ENCODE measurements at places on chromosomes 12 and 14.

DNA sequence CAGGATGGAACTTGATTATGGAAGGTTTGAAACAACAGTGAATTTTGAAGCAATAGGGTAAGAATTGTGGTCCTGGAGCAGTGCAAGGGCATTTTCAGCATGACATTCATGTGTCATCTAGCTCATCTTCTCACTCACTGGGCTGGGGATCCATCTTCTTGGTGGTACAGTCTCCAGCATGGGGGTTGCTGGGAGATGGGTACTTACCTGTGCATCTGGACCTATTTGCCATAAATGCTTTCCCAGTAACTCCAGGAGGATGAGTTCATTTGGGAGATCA is 7.2 kb downstream of the HSP90AA1 start:
- no peak for DNase-seq

- no peak for DNase-seq
These were observed 1128.0 kb downstream of the AACS start for GRCh38 chr12:126193190-126193589.

DNA sequence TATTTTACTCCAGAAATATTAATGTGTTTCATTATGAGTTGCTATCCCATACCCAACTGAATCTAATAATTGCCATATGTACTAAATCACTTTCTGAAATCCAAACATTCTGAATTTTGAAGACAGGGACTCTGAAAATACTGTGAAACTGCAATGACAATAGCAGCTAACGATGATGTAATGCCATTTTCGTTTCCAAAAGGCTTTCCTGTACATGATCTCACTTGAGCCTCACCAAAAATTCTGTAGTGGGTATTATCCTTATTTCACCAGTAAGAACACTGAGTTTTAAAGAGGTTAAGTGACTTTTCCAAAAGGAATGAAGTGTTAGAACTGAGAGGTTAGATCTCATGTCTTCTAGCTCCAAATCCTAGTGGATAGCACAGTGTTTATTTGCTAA is 133.3 kb downstream of the FLRT2 start:
- no peak for DNase-seq

GRCh38 chr12:6829536-6830220 is 1.5 kb downstream of the P3H3 start:
- DNase-seq: no peak

DNA sequence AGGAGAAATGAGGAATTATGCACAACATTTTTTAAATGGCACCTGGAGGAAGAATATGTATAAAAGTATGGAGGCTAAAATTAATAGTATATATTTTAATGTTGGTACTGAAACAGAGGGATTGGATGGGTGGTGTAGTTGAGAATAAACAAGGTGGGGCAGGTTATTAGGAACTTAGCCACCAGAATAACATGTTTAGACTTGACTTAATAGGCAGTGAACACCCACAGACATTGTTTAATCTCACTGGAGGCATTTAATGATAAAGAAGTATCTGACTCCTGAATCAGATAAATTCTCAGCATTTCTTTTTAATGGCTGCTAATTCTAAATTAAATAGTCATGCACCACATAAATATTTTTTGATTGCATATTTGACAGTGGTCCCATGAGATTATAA is 139.7 kb downstream of the CNTN1 start:
- DNase-seq: no peak

GRCh38 chr12:89319122-89319521 is 33.2 kb downstream of the DUSP6 start:
- no peak for DNase-seq

- no peak for DNase-seq
These were observed 13.1 kb downstream of the KRT85 start for GRCh38 chr12:52354200-52354599.

DNA sequence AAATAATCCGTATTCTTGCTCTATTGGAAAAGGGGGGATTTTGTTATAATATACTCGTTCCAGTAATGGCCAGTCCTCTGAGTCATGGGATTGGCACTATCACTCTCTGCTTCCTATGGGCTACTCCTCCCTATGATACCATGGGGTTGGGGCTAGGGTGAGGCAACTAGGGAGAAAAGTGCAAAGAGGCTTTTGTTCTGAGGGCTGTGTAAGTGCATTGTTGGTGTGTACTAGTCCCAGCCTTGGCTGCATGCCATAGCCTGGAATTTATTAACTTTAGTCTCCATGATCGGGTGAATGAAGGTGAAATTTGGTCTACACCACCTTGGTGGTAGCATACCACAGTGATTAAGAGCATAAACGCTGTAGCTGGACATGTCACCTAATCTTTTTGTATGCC is 247.6 kb downstream of the RPAP3 start:
- DNase-seq: no peak

DNA sequence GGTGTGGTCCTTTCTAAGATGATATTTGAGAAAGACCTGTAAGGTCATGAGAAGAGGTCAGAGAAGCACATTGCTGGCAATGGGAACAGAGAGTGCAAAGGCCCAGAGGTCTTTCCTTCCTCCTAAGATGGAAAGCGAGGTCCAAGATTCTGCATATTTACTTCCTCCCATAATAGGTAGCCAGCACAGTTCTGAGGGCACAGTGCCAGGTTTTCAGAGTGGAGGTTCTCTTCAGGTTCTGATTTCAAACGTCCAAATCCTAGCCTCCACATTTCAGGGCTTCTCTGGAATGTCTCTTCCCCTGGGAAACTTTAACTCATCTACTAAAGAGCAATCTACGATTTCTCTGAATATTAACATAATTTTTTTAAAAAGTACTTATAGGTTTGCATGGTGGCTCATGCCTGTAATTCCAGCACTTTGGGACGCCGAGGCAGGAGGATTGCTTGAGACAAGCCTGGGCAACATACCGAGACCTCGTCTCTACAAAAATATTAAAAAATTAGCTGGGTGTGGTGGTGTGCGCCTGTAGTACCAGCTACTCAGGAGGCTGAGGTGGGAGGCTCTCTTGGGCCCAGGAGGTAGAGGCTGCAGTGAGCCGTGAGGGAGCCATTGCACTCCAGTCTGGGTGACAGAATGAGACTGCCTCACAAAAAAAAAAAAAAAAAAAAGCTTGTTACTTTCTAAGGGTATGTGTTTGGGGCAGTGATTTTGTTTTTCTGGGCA is 526 bp upstream of the MRPL42 start:
- no peak for DNase-seq

DNA sequence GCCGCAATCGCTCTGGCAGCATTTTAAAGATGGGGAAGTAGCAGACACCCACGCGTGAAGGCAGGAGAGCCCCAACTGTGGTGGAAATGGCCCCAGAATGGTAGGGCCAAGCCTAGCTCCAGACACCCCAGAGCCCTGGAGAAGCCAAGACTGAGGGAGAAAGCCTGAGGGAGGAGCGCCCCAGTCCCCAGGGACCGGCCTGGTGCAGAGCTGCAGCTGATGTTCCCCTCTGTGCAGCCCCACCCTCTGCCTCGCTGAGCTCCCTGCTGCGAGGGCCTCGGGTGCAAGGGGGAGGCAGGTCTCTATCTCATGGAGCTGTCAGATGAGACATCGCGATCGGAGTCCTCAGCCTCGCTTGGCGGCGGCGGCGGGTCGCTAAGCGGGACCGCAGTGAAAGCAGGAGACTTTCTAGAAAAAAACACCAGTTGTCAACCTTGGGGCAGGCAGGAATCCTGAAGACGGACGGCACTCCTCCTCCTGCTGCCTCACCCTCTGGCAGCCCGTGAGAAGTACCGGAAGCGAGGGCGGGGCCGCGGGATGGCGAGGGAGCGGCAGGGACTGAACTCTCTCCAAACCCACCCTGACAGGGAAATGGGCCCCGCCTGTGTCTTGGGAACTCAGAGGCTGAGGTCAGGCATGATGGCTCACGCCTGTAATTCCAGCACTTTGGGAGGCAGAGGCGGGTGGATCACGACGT is 6.0 kb downstream of the GAPDH start:
- DNase-seq: peak; percentile 58

GRCh38 chr12:19688532-19688931 is 249.2 kb downstream of the AEBP2 start:
- no peak for DNase-seq

GRCh38 chr14:59199205-59199604 is 10.7 kb downstream of the DAAM1 start:
- no peak for DNase-seq

DNA sequence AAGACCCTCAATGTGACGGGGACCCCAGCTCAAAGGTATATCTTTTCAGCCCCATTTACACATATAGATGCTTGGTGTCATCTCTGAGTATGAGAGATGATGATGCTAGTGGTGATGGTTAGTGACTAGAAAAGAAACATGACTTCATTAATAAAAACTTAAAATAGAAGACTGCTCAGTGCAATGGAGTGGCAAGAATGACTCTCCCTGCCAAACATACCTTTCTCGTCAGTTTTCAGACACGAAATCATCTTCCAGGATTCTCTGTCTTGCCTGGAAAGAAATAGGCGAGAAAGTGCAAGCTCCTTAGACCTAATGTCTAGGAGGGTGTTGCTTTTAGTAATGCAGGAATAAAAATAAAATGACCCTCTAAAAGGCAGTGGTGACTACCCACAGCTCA is 71.7 kb downstream of the TPH2 start:
- no peak for DNase-seq

DNA sequence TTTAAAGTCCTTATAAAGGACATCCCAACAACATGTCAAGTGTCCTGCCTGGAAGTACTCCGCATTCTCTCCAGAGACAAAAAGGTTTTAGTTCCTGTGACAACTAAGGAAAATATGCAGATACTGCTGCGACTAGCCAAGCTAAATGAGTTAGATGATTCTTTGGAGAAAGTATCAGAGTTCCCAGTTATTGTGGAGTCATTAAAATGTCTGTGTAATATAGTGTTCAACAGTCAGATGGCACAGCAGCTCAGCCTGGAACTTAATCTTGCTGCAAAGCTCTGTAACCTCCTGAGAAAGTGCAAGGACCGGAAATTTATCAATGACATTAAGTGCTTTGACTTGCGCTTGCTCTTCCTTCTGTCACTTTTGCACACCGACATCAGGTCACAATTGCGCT is 40.2 kb downstream of the RIC8B start:
- DNase-seq: no peak

DNA sequence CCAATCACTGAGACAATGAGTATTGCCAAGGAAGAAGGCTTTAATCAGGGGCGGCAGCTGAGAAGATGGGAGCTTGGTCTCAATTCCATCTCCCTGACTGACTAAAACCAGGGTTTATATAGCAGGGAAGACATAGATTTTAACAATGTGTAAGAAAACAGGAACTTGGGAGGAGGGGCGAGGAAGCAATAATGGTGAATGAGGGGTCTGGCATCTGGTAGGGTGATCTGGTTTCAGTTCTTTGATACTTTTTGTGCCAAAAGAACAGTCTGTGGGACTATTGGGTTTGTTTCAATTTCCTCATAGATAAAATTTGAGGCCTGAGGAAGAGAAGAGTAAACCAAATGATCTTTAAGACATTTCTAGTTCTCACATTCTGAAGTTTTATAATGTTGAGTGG is 49.2 kb downstream of the FUT8 start:
- DNase-seq: no peak

DNA sequence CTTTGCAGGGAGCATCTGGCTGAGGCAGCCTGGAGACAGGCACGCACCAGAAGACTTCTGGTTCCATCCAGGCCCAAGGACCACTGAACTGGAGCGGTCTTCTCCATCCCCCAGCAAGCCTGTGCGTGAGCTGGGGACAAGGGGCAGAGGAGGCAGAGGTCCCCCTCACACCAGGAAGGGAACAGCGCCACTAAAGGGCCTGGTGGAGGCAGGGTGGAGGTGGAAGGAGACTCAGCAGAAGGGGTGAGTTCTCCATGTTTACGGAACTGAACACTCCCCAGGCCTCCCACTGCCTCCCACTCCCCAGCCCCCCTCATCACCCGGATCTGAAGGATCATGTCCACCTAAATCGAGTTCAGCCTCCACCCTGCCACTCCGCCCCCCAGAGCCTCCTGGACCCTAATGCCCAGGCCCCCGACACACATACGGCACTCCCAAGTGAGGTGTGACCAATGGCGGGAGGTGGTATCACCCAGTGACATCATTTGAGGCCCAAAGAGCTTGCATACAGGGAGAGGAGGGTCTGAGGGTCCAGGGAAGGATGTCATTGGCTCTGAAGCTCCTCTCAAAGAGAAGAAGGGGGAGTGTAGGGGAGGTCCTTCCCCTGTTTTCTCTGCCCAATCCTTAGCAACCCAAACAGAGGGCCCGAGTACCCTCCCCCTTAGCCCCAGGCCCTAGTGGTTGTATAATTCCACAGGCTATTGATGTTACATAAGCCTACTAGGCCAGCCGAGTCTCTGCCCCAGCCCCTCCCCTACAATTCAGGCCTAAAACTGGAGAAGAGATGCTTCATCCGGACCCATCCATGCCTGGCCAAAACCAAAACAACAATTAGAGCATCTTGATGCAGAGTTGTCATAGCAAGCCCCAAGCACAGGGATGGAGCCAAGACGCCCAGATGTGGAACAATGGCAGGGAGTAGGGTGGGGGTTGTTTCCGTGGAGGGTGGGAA is 1.0 kb downstream of the FAIM2 start:
- peak; percentile 73 for DNase-seq

DNA sequence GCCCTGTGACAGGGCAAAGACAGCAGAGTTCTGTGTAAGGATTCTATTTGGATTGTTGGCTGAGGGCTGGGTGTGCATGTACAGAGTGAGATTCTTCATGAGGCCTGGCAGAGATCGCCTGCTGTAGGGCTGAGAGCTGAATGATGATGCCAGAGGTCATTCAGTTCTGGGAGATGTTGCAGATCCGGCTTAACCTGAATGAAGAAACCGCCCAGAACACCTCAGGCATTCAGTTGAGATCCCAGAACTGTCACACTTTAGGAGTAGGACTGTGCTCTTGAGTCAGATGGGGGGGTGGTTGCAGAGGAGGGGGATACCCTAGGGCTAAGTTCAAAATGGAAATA is 5.8 kb upstream of the EVL start:
- DNase-seq: no peak

- no peak for DNase-seq
These were observed 254.4 kb upstream of the DIO2 start for GRCh38 chr14:80465546-80466220.

GRCh38 chr12:107859367-107859766 is 84.9 kb downstream of the ASCL4 start:
- DNase-seq: no peak

DNA sequence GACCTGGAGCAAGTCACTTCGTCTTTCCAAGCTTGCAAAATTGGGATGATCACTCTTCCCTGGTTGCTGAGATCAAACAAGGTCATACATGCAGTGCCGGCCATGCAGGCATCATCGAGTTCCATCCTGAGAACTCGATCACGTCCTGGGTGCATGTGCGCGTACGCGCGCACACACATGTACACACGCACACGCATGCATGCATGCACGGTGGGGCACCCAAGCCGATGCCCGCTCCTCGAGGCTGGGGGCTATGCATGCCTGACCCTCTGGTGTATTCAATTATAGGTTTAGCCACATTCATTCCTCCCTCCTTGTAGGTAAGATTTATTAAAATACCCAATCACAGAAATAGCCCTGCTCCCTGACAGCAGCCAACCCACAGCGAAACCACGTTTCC is 26.0 kb downstream of the MMAB start:
- no peak for DNase-seq

GRCh38 chr14:69879175-69880043 is at the start of gene SMOC1:
SMOC1 (plus strand) TSS chr14:69879416; CDS start chr14:69879679, 263 bp downstream.
- DNase-seq: peak; percentile 21

GRCh38 chr14:85483652-85484051 is 46.3 kb upstream of the FLRT2 start:
- DNase-seq: no peak

- no peak for DNase-seq
These were observed 31.0 kb upstream of the LGALS3 start for GRCh38 chr14:55097881-55098560.

GRCh38 chr14:24392325-24393091 is 6.3 kb upstream of the NYNRIN start:
- no peak for DNase-seq

All from NCI-H1436 treated with DMSO at 0.1 percent for 48 hours (cell line).